DND-41 (cell line): ENCODE measurements at places on chromosomes 5 and 9.

DNA sequence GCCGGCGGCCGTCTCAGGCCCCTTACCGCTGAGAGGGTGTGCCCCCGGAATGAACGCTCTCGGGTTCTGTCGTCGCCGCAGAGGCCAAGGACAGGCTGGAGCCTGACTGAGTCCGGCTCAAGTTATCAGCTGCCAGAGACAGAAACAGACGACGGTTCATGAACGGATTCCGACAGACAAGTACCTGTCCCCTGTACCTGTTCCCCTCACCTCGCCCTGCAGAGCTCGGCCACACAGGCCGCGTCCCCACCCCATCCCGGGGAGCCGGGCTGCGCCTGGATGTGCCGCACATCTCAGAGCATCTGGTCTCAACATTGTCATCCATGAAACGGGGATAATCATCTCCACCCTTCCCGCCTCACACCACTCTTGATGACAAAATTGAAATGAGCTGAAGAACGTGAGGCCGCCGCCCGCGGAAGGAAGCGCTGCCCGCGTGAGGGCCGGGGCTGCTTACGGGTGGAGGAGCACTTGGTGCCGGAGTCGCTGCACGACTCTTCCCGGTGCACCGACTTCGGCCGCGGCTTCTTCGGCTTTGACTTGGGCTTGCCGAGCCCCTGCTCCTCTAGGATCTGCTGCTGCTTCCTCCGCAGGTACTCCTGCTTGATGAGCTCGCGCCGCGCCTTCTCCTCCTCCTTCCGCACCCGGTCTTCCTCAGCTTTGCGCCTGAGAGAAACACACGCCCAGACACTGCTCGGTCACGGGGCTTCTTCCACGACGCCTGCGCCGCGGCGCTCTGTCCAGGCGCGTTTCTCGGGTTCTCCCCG lies 89.2 kb downstream of the CAMSAP1 start:
- no peak for DNase-seq

DNA sequence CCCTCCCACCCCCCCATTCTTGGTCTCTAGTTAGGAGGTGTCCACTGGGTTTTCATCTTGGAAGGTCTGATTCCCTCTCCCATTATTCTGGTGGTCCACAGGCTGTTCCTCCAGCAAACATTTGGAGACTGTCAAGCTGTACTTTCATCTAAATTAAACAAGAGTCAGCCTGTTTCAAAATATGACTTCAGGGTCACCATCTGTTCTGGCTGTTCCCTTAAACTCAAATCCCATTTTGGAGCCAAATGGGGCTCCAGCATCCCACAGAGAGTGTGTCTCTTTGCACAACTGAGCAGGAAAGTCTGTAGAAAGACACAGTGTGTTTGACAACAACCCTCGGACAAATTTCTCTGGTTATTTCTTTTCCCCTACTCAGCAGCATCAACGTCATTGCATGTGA lies 20.5 kb downstream of the COL15A1 start:
- DNase-seq, result no peak

- peak; percentile 11 for DNase-seq
These were observed 556 bp downstream of the PCDHGC3 start for GRCh38 chr5:141476132-141476911.

DNA sequence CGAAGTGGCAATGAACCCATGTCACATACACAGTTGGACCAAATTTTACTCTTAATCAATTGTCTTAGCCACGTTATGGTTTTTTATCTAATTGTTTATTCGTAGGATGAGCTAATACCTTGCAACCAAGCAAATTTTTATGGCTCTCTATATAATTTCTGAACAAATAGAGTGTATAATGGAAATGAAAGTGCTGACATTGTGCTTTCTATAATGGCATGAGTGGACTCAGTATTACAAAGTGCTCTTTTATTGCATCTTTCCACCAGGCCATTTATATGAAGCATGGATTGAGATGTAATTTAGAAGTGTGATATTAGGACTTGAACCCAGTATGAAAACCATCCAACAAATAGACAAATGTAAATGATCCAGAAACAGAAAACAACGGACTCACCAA lies 1096.0 kb downstream of the DTWD2 start:
- DNase-seq, result no peak

DNA sequence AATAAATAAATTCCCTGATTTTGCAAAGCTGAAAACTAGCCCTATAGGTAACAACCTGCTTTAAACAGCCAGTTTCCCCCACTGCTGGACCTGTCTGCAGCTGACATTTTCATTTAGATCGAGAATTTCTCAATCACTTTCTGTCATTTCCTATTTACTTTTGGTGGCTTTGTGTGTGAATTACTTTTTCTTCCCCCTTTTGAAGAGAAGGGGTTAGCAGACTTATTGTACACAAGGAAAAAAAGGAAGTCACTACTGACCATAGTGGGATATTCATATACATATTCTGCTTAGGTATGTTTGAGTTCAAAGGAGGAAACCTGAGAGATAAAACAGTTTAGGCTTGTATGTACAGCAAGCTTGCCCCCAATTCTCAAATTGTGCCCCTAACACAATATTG lies 27.0 kb upstream of the IFNB1 start:
- no peak for DNase-seq

DNA sequence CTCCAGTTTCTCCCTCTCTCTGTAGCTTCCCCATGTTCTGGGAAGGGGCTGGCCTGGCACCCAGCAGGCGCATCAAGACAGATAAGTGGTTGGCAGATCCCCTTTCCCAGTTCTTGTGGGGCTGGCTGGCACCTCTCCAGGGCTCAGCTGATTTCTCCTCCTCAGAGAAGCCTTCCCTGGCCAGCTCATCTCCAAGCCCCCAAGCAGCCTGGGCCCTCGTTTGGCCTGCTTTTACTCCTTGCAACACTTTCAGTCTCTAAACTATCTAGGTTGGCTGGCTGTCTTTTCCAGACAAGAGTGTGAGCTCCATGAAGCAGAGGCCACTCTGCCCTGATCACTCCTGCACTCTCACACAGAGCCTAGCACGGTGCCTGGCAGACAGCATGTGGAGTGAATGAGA lies 13.5 kb downstream of the MACROH2A1 start:
- no peak for DNase-seq

DNA sequence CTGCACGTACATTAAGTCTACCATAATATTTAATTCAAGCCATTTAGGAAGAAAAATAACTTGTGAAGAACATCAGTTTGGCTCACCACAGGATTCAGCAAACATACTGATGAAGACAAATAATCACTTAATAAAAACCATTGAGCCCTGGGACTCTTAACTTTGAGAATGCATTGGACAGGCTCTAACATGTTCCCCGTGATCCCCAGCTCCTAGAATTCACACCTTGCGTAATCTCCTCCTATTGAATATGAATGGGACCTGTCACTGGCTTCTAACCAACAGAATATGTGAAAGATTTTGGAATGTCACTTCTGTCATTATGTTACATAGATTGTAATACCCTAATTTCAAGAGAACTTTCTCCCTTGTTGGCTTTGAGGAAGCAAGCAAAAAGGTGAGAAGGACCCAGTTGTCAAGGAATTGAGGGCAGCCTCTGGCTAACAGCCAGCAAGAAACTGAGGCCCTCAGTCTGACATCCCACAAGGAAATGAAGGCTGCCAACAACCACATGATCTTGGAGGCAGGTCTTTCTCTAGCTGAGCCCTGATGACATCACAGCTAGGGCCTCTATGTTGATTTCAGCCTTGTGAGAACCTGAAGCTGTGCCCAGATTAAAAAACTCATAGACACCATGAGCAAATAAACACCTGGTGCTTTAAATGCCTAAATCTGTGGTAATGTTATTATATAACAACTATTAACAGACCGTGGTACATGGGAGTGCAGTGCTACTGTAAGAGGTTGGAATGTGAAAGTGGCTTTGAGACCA lies 433.2 kb downstream of the SEMA5A start:
- DNase-seq, result no peak

- no peak for DNase-seq
These were observed 25.4 kb downstream of the FBXO10 start for GRCh38 chr9:37550781-37551180.

- DNase-seq, result no peak
These were observed 403.1 kb downstream of the TLE4 start for GRCh38 chr9:79974806-79975422.

DNA sequence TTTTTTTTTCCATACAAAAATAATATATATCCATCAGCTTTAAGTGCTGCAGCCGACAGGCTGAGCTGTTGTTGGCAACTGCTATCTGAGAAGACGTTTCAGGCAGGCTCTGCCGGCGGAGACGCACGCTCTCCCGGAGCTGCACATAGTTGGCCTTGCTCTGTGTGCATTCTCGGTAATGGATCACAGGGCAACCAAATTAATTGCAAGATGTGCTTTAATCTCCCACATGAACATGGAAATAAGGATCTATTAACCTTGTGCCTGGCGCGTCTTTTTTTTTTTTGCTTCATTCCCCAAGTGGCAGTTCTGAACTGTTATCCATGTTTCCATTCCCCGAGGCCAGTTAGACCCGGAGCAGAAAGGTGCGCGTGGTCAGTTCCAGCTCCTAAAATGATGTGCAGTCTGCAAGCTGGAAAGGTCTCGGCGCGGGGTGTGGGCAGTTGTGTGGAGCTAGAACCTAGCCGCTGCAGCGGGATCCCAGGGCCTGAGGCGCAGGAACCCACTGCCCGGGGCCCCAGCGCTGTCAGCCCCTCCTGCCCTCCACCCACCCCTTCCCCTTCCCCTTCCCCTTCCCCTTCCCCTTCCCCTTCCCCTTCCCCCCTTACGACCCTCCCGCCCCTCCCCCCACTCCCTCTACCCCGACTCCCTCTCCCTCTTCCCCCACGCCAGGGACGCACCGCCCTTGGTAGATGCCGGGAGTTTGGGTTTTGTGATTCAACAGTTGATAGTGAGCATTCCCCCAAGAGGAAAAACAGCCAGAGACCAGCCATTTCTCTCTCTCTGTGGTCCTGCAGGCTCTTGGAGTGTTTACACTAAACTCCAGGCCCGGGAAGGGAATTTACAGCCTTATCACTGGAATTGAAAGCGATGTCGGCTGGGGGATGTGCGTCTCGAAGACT lies 137.8 kb downstream of the CEP120 start:
- DNase-seq, result no peak

GRCh38 chr5:168637793-168638192 lies 58.6 kb upstream of the PANK3 start:
- DNase-seq, result no peak

DNA sequence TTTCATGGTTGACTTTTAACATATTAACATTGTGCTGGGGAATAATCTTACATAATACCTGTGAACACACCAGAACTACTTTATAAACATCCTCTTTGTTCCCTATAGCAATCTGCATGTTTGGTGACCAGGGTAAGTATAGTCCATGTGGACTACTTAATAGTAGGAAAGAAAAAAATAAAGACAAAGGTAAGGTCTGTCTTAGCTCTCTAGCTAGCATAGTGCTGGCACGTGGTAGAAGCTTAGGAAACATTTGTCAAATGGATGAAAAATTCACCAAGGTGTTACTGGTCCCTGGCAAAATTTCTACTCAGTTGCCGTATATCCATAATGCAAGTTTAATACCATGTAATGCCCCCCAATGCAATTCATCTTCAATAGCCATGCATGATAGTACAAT lies 78.6 kb upstream of the ABCA1 start:
- DNase-seq, result no peak

GRCh38 chr5:178407646-178408045 lies 175.0 kb upstream of the PHYKPL start:
- DNase-seq, result no peak

GRCh38 chr9:10479172-10479571 lies 133.6 kb downstream of the PTPRD start:
- DNase-seq, result no peak

GRCh38 chr9:135835131-135835530 lies 72.2 kb downstream of the CAMSAP1 start:
- no peak for DNase-seq

DNA sequence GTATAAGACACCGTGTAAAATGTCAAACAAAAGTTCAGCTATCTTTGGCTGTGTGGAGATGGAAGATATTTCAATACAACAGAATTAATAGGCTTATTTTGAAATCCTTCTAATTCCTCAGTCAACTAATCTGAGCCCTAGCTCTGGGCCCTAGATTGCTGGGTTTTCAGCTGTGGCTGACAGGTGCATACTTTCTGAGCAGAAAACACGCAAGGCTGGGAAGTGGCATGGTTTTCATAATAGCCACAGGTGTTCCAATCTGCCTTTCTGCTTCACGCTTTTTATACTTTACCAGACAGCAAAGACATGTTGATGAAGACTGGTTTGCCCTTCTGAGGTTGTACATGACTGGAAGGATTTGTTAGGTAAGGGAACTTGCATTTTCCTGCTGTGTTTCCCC lies 20.7 kb upstream of the XPA start:
- DNase-seq, result no peak

- DNase-seq, result no peak
These were observed 19.7 kb upstream of the GLE1 start for GRCh38 chr9:128484686-128485413.

GRCh38 chr9:77892171-77892570 lies 139.4 kb downstream of the GNAQ start:
- no peak for DNase-seq

- no peak for DNase-seq
These were observed 141.4 kb downstream of the AOPEP start for GRCh38 chr9:94867842-94868312.

DNA sequence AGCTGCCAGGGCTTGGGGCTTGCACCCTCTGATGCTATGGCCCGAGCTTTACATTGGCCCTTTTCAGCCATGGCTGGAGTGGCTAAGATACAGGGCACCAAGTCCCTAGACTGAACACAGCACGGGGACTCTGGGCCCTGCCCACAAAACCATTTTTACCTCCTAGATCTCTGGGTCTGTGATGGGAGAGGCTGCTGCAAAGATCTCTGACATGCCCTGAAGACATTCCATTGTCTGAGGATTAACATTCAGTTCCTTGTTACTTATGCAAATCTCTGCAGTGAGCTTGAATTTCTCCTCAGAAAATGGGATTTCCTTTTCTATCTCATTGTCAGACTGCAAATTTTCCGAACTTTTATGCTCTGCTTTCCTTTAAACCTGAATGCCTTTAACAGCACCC lies 337.0 kb upstream of the SMC2 start:
- DNase-seq, result no peak

DNA sequence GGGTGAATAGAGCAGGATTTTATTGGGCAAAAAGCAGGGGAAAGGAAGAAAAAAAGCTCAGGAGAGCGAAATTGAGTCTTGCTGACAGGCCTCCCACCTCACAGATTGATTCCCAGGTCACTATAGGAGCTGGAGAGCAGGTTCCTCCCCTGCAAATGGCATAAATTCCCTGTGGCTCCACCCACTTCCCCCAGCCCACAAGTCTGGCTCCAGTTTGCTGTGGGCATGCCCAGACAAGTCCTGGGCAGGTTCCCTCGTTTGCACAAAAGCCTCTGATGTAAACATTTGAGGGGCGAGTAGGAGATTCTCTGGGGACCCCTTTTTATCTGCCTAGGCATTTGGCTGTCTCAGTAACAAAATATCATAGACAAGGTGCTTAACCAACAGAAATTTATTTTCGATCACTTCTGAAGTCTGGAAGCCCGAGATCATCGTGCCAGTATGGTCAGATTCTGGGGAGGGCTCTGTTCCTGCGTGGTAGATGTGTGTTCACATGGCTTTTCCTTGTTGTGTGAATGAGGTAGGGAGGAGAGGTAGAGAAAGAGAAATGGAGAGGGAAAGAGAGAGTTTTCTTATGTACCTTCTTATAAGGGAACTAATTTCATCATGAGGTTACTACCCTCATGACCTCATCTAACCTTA lies 614.5 kb downstream of the MAT2B start:
- peak; percentile 3 for DNase-seq
